ENCODE measurements at places on chromosomes 16 and 17. TPM values are rescaled to one million over a fixed set of nuclear protein-coding genes. Genes with fewer than 3 reads are reported as not detected.
A peak's percentile ranks its signal among the peaks of the same experiment; 100 is the strongest.

DNA sequence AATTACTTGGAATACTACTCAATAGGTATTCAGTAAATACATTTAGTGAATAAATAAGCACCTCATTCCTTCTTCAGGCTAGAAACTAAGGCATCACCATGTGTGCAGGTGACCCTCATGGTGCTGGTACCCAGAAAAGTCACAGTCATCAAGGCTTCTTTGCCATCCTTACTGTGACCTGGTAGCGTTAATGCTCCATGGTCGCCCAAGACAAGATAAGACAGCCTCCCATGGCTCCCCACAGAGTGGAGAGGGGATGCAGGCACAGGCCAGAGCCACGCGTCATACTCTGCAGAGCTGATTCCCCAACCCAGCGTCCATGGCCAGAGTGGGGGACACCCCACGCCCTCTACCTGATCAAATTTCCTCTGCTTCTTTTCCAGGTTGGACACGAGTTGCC is 73.8 kb downstream of the NDE1 start:
- DNase-seq: no peak

CDRT15 gene
- not detected for total RNA-seq

- peak; percentile 85 for DNase-seq
Observed at GRCh38 chr17:1413281-1413791, 13.3 kb upstream of the YWHAE start.

ADAD2 gene
- total RNA-seq: not detected

- no peak for DNase-seq
Observed at GRCh38 chr16:73329358-73330286, 281.7 kb upstream of the ZFHX3 start.

KRT24 gene
- total RNA-seq: not detected

Data from fibroblast of lung (primary cell).